T-cell (primary cell): ENCODE measurements at places on chromosomes 6 and 20. TPM values are rescaled to one million over a fixed set of nuclear protein-coding genes. Genes with fewer than 3 reads are reported as not detected.
A peak's percentile ranks its signal among the peaks of the same experiment; 100 is the strongest.

- DNase-seq, result no peak
Measured at GRCh38 chr6:72321788-72322187, 300.1 kb upstream of the KCNQ5 start.

ZDHHC14 gene
- 2.6 TPM for total RNA-seq

- no peak for DNase-seq
Measured at GRCh38 chr20:48683467-48684175, 144.2 kb downstream of the PREX1 start.

- no peak for DNase-seq
Measured at GRCh38 chr20:44856442-44856841, 29.1 kb upstream of the YWHAB start.

DNA sequence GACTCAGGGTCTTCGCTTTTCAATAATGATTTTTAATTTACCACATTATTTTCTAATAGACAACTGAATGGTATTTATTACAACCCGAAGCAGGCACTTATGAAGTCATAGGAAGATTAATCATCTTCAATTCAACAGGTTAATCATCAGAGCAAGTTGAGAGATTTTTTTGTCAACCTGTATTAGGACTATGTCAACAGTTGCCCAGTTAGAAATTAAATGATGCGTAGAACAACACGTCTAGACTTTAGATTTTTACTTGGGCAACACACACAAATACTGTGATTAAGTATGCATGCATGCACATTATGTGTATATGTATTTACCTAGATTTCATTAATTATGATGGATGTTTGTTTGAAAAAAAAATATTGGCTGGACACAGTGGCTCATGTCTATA, 4.3 kb downstream of the ILRUN start:
- DNase-seq, result no peak

DNA sequence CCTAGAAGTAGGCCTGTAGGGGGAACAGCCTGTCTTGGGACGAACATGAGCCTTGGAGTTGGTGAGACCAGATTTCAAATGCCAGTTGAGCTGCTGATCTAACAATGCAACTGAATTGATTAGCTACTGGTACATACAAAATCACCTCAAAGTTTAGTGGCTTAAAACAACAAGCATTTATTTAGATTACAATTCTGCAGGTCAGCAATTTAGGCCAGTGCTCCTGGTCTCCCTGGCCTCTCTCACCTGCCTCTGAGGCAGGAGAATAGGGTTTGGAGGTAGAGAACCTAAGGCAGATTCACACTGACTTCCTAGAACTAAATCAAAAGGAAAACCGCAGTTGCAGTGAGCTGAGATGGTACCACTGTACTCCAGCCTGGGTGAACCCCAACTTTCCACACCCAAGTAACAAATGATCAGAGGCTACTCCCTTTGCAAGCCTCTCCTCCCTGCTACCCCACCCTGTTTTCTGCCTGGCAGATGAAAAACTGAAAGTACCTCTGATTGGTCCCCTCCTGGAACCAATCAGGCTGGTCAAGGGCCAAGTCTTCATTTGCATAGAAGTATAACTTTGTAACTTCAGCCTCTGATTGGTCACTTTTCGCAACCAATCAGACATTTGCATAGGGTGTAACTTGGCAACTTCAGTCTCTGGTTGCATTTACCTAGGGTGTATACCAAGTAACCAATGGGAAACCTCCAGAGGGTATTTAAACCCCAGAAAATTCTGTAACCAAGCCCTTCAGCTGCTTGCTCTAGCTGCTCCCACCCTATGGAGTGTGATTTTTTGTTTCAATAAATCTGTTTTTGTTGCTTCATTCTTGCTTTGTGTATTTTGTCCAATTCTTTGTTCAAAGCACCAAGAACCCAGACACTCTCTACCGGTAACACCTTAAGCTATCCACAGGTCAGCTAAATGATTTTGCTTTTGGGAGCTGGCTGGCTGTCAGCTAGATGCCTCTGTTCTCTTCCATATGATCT, 8.1 kb upstream of the UBR2 start:
- DNase-seq, result no peak

IL17F gene
- total RNA-seq, result not detected

LINC00237 gene
- total RNA-seq, result not detected

OR2H1 gene
- not detected for total RNA-seq

DNA sequence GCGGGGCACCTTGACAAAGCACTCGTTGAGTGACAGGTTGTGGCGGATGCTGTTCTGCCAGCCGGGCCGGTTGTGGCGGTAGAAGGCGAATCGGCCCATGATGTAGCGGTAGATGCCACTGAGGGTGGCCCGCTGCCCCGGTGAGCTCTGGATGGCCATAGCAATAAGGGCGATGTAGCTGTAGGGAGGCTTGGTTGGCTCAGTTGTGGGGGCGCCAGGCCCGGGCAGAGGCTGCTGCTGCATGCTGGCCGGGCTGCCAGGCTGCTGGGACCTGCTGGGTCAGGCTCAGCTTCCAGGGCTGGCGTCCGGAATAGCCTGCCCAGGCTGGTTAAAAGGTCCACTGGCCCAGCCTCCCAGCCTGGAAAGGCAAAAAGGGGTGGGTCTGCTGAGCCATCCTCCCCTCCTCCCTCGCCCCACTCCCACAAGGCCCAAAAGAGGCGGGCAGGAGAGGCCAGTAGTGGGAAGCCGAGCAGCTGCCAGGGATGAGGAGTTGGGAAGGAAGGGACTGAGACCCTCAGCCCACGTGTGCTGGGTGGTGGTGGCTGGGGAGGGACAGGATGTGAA, at the start of gene FOXS1:
Gene FOXS1 (minus strand): TSS at position 305 of the 564 bp plus-strand sequence. CDS start 62 bp downstream, at position 243.
- DNase-seq, result no peak

DNA sequence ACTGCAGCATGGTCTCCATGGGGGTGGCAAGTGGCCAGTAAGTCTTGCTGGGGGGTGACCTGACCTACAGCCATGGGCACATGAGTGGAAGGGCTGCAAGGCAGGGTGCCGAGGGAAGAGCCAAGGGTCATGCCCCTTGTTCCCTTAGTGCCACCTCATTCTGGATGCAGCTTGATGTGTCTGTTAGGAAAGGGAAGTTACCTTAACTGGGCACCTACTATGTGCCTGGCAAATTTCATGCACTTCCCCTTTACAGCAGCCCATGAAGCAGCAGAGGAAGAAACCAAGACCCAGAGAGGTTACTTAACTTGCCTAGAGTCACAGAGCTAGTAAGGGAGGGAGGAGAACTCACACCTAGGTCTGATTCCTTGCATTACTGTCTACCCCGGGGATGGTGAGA, 174.0 kb downstream of the MRPL14 start:
- DNase-seq, result no peak

DNA sequence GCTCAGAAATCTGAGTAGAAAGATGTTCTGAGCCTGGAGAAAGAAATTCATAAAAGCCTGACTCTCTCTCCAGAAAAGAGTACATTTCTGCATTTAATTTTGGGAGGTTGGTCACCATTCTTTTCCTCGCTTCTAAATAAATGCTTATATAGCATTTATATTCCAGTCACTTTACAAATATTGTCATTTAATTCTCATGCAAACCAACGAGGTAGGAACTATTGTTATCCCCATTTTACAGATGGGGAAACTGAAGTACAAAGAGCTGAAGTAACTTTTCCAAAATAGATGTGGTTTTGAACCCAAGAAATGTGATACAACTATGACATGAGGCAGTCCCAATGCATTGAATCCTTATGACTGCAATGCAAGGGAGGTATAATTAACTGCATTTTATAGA, 4.5 kb upstream of the TRIB3 start:
- no peak for DNase-seq

DNA sequence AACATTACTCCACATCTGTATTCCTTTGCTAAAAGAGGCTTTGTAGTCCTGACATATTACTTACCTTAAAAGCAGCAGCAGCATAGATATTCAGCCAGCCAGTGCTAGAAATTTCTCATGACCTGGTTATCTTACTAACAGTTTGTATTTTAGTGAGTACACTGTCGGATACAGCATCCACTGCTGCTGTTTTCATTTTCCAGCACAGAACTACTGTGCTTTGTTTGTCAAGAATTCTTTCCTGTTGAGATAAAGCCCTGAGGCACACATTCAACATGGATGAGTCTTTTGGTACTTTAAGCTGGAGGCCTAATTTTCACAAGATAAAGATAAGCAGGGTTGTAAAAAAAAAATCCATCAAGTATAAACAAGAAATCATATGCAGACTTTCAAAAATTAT, 311.2 kb upstream of the OPRM1 start:
- DNase-seq, result no peak

GRCh38 chr6:70270287-70271005, 32.4 kb downstream of the COL9A1 start:
- no peak for DNase-seq

GRCh38 chr6:129641344-129641743, 68.6 kb downstream of the ARHGAP18 start:
- no peak for DNase-seq

RALGAPB gene
- 50.1 TPM for total RNA-seq

- no peak for DNase-seq
Measured at GRCh38 chr6:122806291-122806690, 17.2 kb downstream of the SMPDL3A start.

RHAG gene
- total RNA-seq, result 0.44 TPM

FERMT1 gene
- total RNA-seq, result not detected

DNA sequence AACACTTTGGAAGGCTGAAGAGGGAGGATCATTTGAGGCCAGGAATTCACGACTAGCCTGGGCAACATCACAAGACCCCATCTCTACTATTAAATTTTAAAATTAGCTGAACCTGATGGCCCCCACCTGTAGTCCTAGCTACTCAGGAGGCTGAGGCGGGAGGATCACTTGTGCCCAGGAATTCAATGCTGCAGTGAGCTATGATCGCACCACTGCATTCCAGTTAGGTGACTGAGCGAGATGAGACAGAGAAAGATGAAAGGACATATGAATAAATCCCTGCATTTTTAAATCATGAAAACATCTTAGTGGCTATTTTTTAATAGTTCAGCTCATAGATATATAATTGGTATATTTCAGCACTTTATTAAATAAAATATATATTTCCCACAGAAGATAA, 93.8 kb downstream of the GPR63 start:
- DNase-seq, result no peak

- no peak for DNase-seq
Measured at GRCh38 chr20:10438217-10438616, 3.1 kb downstream of the SLX4IP start.

DNA sequence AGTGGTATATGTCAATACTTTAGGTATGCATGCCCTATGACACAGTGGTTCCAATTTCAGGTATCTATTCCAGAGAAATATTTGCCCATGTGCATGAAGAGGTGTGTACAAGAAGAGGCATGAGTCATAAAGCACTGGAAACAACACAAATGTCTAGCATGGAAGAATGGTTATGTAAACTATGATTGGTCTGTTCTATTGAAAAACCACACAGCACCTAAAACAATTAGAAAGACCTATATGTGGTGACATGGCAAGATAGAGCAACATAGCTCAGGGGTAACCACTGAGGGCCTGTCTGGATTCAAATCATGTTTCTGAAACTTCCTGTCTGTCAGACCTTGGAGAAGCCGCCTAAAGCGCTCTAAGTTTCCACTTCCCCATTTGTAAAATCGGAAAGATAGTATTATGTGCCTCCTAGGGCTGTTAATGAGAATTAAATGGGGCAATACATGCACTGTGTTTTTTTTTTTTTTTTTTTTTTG, 76.0 kb upstream of the SHLD1 start:
- DNase-seq, result no peak

DNA sequence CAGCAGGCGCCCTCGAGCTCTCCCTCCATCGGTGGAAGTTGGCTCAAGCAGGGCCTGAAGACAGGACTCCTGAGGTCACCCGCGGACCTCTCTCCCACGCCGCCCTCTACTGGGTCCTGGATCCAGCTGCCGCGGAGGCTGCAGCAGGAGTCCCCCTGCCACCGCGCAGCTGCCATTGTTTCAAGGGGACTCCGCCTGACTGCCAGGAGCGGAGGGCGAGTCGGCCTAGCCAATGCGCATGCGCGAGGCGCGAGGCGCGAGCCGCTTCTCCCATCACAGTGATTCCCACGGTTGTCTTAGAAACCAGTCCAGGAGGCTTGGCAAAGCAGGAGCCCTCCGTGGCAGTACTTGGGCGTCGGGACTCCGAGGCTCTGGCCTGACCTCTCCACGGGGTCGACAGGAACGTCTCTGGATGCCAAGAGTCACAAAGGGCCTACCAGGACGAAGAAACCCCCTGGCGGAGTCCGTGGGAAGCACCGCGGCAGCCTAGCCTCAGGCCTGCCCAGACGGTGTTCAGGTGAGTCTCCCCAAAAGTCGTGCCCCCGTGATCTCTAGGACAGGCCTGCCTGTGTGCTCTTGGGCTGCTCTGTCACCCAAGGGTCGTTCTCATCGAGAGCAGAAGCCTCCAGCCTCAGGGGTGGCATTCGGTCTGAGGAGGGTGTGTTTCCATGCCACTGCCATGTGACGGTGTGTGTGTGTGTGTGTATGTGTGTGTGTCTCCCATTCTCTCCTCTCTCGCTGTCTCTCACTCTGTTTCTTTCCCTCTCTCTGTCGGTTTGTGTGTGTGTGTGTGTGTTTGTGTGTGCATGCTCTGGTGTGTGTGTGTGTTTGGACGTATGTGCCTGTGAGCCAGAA, 290.6 kb upstream of the ZNF337 start:
- peak; percentile 28 for DNase-seq

PPP1R3G gene
- 0.07 TPM for total RNA-seq

MTFR2 gene
- 1.8 TPM for total RNA-seq

GRCh38 chr20:42923348-42923918, 266.3 kb downstream of the PTPRT start:
- no peak for DNase-seq

- DNase-seq, result no peak
Measured at GRCh38 chr6:48101290-48101689, 9.7 kb downstream of the PTCHD4 start.

- DNase-seq, result peak; percentile 73
Measured at GRCh38 chr20:32966881-32967781, 37.1 kb downstream of the SUN5 start.

DNA sequence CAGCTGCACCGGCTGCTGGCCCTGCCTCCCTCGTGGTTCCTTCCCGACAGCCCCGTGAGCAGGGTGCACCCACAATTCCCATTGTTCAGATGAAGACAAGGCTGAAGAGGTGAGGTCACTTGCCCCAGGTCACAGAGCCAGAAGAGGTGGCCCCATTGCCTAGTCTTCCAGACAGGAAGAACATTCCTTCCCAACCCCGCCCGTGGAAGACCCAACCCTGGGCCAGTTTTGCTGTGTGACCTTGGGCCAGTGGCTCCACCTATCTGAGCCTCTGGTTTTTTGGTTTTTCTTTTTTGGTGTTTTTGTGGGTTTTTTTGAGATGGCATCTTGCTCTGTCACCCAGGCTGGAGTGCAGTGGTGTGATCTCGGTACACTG, 61.7 kb downstream of the RIPOR3 start:
- DNase-seq, result no peak

GRCh38 chr6:145734486-145735355, 599 bp downstream of the EPM2A start:
- peak; percentile 41 for DNase-seq

- DNase-seq, result no peak
Measured at GRCh38 chr6:33197431-33198048, 2.9 kb downstream of the RXRB start.
